ENCODE measurements at places on chromosomes 4 and X. TPM values are rescaled to one million over a fixed set of nuclear protein-coding genes. Genes with fewer than 3 reads are reported as not detected.

MAML3 gene
- total RNA-seq: 10.2 TPM

SLC34A2 gene
- 0.26 TPM for total RNA-seq

UNC5C gene
- 5.7 TPM for total RNA-seq

BEX1 gene
- 16.6 TPM for total RNA-seq

STBD1 gene
- 7.2 TPM for total RNA-seq

- H3K4me3 ChIP-seq: no peak overlapping the region
- peak; percentile 23 for DNase-seq
- H3K4me1 ChIP-seq: no peaks in the 10 kb centered on the region
- H3K36me3 ChIP-seq: no peaks in the 10 kb centered on the region
- H3K27ac ChIP-seq: no peak overlapping the region
Observed at GRCh38 chrX:115531818-115532403, 29.1 kb upstream of the PLS3 start.

DNA sequence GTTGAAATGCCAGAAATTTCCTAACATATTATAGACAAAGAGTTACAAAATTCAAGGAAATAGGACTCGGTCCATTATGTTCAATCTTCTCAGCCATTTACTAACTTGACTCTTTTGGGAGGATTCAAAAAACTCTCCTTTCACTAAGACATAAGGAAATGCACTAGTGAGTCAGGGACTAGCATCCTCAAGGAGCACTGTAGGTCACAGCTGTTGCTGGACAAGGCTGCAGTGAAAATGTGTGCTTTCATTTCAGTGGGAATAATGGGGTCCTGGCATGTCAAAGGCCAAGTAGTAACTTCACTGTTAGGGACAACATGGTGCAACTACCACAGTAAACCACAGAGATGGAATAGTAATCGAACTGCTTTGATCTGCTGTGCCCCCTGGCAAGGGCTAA, 56.9 kb upstream of the ABCG2 start:
- no peak overlapping the region for H3K4me3 ChIP-seq

IKBKG gene
- total RNA-seq: 21.4 TPM

- no peaks in the 10 kb centered on the region for H3K4me1 ChIP-seq
- peak; percentile 14 for DNase-seq
- no peak overlapping the region for H3K27ac ChIP-seq
- H3K36me3 ChIP-seq: no peaks in the 10 kb centered on the region
- H3K27me3 ChIP-seq: no peaks in the 10 kb centered on the region
- H3K4me3 ChIP-seq: no peak overlapping the region
Observed at GRCh38 chr4:19178835-19179234, 1072.9 kb upstream of the SLIT2 start.

- no peaks in the 10 kb centered on the region for H3K36me3 ChIP-seq
- H3K4me1 ChIP-seq: no peaks in the 10 kb centered on the region
- H3K27ac ChIP-seq: no peak overlapping the region
Observed at GRCh38 chr4:59838236-59838635, 1361.9 kb upstream of the ADGRL3 start.

DNA sequence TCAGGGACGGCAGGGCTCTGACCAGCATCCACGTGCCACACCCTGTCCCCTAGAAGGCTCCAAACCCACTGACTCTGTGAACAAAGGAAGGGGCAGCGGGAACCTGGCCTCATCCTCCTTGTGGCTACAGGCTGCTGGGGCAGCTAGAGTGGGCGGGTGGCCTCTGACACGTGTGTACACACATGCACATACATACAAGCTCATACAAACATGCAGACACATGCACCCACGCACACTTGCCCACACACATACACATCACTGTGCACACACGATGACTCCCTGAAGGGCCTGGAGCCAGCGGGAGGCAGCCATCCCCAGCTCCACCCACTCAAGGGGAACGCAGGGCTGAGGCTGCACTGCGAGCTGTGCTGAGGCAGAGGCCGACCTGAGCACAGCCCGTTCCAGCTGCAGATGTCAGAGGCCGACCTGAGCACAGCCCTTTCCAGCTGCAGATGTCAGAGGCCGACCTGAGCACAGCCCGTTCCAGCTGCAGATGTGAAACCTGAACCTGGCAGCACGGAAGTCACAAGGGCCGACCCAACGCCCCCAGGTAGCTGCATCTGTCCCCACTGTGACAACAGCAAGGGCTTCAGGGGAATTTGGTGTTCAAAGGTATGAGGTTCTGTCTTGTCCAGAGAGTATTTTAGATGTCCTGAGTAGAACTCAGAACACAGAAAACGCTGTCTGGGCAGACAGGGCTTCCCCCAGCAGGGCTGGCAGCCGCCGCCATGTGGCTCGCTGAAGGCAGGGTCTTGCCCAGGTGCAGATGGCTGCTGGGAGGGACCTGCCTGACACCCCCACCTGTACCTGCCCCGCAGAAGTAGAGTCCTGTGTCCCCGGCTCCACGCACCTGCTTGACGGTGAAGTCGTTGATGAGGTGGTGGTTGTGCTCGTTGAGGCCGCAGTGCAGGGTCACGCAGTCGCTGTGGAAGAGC, 33.5 kb downstream of the CTBP1 start:
- H3K27ac ChIP-seq: no peak overlapping the region
- H3K4me3 ChIP-seq: no peak overlapping the region
- DNase-seq: no peak
- H3K4me1 ChIP-seq: peaks cover under 1% of the 10 kb centered on the region
- H3K27me3 ChIP-seq: no peaks in the 10 kb centered on the region

ANXA3 gene
- total RNA-seq: 68.7 TPM

GIMD1 gene
- total RNA-seq: not detected

OCIAD1 gene
- total RNA-seq: 144 TPM
